ENCODE measurements at places on chromosomes 16 and 17. TPM values are rescaled to one million over a fixed set of nuclear protein-coding genes. Genes with fewer than 3 reads are reported as not detected.

The TBC1D28 gene
- polyA plus RNA-seq, result not detected

The SOST gene
- polyA plus RNA-seq, result not detected

The DNAI2 gene
- polyA plus RNA-seq, result not detected

The PDILT gene
- not detected for polyA plus RNA-seq

The IFI35 gene
- polyA plus RNA-seq, result not detected
